ENCODE measurements at places on chromosomes 5 and 9. TPM values are rescaled to one million over a fixed set of nuclear protein-coding genes. Genes with fewer than 3 reads are reported as not detected.

DNA sequence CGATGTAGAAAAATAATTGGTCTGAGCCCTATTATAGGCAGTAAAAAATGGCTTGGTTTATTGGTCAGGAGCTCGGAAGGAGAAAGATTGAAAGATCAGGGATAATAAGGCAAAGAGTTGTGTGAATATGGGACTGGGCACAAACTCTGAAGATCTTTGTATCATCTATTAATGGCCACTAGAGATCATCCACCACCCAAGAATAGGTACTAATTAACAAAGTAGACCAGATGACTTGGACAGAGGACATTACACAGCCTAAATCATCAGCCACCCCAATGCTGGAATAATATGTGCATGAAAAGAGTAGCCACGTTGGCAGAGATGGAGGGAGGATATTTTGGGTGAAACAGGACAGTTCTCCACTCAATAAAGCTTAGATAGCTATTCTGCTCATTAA, 364.1 kb downstream of the EFNA5 start:
- DNase-seq, result no peak

GRCh38 chr9:107784235-107784958, 294.8 kb upstream of the KLF4 start:
- DNase-seq, result no peak

GRCh38 chr5:15566789-15567188, 66.8 kb downstream of the FBXL7 start:
- DNase-seq, result no peak

- DNase-seq, result no peak
Measured at GRCh38 chr9:133320421-133320881, 15.5 kb downstream of the SURF6 start.

ANKRD18A gene
- total RNA-seq, result 7.2 TPM
